ENCODE measurements at places on chromosomes 5 and 9.

DNA sequence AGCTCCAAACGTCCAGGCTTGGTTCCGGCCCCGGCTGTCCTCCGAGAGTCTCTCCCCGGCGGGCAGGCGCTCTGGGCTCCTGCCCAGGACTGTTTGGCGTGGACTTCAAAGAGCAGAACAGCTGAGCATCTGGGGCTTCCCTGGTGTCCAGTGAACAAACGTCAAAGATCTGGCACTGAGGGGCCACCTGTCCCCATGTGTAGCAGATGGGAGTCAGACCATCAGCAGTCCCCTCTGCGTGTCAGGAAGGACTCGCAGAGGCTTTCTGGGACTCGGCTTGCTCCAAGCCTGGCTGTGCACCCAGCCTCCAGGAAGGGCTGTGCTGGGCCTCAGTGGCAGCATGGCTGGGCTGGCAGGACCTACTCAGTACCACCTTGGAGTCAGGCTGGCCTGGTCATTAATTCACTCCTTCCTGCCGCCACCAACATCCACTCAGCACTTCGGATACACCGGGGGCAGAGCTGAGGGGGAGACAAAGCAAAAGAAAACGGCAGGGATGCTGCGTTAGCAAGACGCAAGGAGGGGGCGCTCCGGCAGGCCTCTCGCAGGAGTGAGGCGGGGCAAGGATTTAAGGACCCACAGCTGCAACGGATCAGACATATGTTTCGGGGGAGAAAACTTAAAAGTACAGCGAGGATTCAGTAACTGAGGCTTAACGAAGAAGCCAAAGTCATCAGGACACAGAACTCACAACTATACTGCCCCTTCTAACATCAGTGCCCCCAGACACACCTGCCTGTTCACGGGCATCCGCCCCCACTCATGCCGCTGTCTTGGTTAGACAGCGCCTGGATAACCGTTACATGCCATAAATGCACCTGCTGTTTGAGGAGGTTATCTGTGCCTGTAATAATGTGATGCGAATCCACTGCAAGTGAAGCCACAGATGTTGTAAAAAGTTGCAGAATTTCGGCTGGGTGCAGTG, 164.5 kb upstream of the PHYKPL start:
- no peak for DNase-seq

GRCh38 chr9:117492476-117492875, 77.6 kb upstream of the ASTN2 start:
- DNase-seq: no peak

DNA sequence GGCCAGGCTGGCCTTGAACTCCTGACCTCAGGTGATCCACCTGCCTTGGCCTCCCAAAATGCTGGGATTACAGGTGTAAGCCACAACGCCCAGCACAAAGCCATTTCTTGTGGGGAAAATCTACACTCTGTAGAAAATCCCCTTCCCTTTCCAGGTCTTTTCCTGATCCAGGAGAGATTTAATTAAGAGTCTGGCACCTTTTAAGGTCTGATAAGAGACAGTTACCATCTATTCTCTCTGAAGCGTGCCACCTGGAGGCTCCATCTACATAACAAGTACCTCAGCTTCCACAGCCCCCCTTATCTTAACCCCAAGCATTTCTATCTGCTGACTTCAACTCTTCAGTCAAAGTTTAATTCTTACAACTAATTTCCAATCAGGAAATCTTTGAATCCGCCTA, 71.4 kb upstream of the CDK20 start:
- no peak for DNase-seq

GRCh38 chr9:86034863-86035734, 64.3 kb downstream of the GOLM1 start:
- peak; percentile 50 for DNase-seq

- no peak for DNase-seq
These were observed 81.6 kb upstream of the NFIB start for GRCh38 chr9:14395317-14396082.

DNA sequence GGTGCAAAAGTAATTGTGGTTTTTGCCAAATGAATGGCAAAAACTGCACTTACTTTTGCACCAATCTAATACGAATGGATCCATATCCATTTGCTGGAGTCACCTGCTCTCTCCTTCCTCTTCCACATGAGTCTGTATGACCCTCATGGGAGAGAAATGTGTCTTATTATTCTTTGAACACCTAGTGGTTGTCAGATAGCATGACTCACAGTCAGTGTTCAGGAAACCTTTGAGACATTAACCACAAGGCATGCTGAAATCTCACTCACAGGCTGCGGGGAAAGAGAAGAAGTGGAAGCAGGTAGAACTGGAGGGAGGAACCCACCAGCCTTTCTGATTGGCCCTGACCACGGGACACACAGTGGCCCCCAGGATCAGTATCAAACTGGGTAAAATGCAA, 222.8 kb upstream of the KLF4 start:
- peak; percentile 73 for DNase-seq

GRCh38 chr5:143716881-143717280, 95.1 kb upstream of the HMHB1 start:
- no peak for DNase-seq

GRCh38 chr5:160105686-160106360, 13.4 kb downstream of the PWWP2A start:
- no peak for DNase-seq

- no peak for DNase-seq
These were observed 147.1 kb downstream of the RXRA start for GRCh38 chr9:134473141-134474054.

GRCh38 chr5:73867345-73868335, 241.6 kb downstream of the ARHGEF28 start:
- DNase-seq: peak; percentile 41

GRCh38 chr9:11742471-11742870, 950.7 kb upstream of the TYRP1 start:
- no peak for DNase-seq

GRCh38 chr5:143304836-143305475, 98.5 kb downstream of the NR3C1 start:
- DNase-seq: peak; percentile 52

GRCh38 chr9:32434892-32435291, 50.4 kb downstream of the ACO1 start:
- no peak for DNase-seq

GRCh38 chr5:178305801-178306200, 73.2 kb upstream of the PHYKPL start:
- DNase-seq: no peak

DNA sequence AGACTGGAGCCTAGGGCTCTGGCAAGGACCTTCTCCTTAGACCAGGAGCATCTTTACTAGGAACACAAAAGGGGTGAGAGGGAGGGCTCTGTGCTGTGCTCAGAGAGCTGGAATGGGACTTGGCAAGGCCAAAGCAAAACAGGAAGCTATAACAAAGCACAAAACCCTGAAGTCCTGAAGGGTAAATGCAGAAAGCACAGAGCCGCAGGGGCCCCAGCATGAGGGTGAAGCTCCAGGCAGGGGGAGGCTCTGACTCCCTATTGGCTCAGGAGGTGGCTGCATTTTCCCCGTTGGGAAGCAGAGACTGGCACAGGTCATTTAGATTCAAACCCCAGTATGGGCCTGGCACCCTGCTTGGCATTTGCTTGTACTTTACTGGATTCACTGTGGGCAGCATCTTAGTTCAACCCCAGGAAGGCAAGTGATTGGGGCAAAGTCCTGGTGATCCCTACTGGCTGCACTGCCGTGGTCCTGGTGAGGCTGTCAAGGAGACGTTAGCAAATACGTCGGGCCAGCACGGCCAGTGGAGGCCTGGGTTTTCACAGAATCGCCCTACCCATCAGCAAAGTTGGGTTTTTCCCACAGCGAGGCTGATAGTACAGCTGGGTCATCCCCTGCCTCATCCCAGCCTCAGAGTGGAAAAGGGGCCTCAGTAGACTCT, 46.3 kb downstream of the GGTA1 start:
- no peak for DNase-seq

DNA sequence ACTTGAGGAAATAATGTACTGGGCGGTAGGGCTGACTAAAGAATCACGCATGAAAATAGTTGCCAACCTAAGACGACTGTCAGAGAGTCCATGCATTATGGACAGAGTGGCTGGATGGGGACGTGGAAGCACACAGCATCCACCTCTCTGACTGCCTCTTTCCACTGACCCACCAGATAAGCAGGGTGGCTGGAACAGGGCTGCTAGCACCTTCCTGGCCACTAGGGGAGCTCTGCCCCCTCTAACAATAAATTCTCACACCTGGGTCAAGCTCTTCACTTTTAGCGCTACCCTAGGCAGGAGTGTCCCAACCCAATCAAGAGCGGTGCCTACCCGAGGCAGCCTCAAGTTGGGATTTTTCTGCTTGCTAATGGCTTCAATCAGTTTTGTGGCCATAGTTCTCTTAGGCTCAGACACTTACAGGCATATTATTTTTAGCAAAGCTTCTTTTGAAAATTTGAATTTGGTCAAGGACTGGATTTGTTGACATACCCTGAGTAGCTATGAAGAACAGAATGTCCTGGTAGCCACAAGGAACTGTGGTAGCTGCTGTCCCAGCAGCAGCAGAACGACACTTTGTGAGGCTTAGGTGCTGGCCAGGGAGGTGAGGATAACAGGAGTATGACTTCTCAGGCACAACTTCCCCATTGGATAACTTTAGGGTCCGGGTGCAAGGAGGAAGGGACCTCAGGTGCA, 6.9 kb upstream of the TPM2 start:
- peak; percentile 49 for DNase-seq

DNA sequence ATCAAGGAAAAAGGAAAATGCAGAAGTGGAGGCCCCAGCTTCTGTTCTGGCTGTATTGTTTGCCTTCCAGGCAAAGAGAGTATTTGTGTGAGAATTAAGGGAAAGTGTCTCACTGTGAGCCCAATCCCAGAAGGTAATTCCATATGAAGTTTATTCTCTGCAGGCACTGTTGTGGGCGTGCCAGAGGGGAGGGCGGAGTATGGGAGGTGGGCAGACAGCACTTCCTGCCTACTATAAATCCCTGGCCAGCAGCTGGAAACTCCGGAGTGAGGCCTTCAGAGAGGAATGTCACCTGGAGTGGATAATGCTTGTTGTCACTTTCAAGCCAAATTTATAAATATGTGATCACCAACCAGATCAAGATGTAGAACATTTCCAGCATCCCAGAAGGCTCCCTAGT, 209.5 kb downstream of the ARHGAP26 start:
- no peak for DNase-seq

- DNase-seq: no peak
These were observed 893 bp upstream of the SH2D3C start for GRCh38 chr9:127779136-127779981.

DNA sequence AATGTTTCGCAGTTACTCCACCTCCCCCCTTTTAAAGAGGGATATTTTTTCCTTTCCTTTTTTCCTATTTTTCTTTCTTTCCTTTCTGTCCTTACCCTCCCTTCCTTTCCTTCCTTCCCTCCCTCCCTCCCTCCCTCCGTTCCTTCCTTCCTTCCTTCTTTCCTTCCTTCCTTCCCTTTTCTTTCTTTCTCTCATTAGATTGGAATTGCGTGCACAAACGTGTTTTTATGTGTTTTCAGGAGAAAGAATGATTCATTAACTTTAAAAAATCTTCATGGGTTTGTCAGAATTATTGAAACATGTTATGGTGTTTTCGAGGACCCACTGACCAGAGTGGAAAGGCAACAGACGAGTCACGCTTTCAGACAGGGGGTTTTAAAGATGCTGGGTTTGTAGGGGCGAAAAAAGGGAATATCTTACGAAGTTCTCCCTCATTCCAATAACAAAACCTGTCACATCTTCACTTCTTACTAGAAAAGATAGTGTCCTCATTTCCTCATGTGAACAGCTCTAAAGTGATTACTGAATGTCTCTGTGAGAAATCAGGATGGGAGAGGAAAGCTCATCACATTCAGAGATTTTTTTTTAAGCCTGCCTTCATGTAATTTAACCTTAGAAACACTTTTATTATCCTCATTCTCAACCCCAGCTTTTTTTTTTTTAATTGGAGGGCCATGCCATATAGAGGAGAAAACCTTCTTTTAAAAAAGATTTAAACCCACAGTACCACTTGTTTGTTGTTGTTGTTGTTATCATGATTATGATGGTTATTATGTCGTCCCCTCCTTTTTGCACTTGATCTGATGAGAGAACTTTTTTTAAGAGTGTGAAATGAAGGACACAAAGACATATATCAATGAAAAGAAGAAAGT, 21.9 kb downstream of the NR2F1 start:
- no peak for DNase-seq

DNA sequence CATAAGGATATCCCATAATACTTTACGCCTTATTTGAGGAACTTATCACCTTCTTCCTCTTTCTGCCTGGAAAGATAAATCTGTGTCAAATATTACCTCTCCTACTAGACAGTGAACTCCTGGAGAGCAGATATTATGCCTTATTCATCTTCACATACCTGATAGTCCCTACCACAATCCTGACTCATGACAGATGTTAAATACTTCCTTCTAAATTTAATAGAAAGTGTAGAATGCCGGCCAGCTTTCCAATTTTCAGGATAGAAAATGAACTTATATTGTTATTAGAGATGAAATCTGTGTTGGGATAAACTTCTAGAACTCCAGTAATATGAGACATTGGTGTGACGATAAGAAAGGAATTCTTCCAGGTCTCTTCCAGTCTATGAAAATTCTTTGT, 89.0 kb downstream of the GCNT4 start:
- DNase-seq: no peak

GRCh38 chr5:156387391-156387790, 60.4 kb downstream of the SGCD start:
- no peak for DNase-seq

DNA sequence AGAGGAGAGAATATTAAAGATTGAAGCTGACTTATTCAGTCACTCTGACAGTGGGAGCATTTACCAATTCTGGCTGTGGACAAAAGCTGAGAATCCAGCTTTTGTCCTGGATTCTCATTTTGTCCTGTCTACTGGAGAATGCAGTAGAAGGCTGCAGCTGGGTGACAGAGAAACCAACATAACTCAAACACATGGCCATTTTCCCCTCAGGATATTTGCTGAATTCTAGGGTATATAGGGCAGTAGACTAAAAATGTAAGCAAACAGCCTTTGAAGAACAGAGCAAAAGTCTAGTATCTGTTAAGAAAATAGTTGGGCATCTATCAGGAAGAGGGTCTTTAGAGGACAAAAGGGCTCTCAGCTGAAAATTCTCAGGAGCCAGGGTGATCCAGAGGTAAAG, 20.6 kb downstream of the ZNF484 start:
- DNase-seq: no peak

GRCh38 chr9:84542554-84542953, 127.0 kb upstream of the NTRK2 start:
- no peak for DNase-seq

GRCh38 chr5:87434461-87434860, 21.7 kb upstream of the CCNH start:
- no peak for DNase-seq

DNA sequence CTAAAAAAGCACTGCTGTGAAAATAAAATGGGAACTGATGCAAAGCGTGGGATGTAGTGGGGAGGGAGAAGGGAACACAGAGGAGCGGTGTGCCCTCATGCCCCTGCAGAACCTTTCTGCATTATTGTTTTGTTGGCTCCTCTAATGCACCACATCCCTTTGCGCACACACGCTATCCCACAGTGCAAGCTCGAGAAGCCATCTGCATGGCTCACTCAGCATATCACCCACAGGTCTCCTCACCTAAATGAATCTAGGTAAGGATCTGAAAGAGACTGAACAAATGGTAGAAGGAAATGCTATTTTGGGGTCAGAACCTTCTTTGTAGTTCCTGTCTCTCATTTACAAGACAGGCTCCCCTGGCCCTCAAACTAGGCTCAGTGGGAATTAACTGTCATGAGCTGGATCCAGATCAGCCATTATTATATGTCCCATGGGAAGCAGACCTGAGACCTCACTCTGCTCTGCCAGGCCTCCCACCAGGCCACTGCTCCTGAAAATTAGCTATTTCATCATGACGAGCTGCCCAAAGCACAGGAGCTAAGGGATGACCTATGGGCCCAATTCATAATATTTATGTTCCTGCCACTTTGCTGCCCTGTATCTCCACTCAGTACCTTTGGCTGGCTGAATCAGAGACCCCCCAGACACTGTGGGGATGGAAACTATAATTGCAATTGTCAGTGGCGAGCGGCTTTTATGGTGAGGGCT, 169.4 kb downstream of the SPOCK1 start:
- no peak for DNase-seq
